Stimulated activated CD8-positive, alpha-beta memory T cell treated with anti-CD3 and anti-CD28 coated beads, Interleukin-4, amount 100 ng/mL, for 4 hours (primary cell): ENCODE measurements at places on chromosomes 2 and 18.

DNA sequence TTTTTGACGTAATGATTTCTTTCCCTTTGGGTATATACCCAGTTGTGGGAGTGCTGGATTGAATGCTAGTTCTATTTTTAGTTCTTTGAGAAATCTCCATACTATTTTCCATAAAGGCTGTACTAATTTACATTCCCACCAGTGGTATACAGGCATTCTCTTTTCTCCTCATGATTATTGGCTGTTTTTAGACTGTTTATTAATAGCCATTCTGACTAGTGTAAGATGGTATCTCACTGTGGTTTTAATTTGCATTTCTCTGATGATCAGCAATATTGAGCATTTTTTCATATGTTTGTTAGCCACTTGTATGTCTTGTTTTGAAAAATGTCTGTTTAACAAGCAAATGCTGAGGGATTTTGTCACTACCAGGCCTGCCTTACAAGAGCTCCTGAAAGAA lies 9.2 kb upstream of the CD28 start:
- DNase-seq, result no peak

DNA sequence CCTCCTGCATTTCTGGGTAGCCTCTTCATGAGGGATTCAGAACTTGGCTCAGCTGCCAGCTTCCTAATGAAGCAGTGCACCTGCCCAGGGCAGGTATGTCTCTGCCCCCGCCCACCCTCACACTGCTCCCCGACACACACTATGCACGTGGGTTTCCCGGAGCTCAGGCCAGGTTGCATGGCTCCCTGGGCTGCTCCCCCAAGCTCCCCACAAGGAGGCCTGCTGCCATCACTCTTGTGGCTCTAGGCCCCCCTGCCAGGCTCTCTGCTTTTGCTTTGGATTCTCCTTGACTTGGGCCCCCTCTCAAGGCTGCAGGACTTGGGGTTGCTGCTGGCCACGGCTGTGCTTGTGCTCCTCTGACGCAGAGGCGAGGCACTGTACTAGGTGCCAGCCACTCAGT lies 43.6 kb downstream of the ADD2 start:
- DNase-seq, result no peak

GRCh38 chr2:54574107-54574859 lies 118.2 kb downstream of the SPTBN1 start:
- no peak for DNase-seq

DNA sequence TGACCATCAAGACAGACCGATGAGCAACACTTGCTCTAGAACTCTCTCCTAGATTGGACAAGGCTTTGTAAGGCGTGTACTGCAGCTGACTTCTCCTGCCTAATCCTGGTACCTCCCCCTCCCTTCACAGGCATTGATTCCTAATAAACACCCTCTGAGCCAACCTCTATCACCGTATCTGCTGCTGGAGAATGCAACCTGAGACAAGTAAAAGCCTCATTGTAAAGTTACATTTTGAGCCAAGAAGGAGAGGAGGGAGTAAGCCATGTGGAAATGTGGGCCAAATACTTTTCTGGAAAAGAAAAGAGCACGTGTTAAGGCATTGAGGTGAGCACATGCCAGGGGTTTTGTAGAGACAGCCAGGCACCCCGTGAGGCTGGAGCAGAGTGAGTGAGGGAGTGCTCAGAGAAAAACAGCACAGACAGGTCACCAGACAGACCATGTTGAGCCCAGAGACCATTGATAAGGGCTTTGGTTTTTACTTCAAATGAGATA lies 2.6 kb upstream of the WDFY1 start:
- DNase-seq, result no peak

DNA sequence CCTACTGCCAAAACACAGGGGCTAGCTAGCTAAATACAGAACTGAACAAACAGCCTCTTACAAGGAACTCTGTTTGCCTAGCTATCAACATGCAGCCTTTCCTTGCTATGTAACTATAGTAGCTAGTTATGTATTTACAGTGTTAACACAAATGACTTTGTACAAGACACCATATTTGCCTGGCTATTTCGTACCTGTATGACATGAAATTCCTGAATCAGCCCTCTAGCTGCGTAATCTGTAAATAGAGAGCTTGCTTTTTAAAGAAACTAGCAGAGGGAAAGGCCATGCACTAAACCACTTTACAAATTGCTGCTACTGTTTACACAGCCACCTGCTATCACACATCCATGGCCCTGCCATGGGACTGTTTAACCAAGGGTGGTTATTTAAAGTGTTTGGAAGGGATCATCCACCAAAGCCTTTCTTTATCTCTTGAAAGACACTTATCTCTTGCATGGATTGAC lies 248.7 kb downstream of the TFCP2L1 start:
- no peak for DNase-seq

GRCh38 chr2:96870626-96871255 lies 861 bp upstream of the SEMA4C start:
- DNase-seq, result peak; percentile 50

GRCh38 chr2:29615183-29615582 lies 306.2 kb downstream of the ALK start:
- DNase-seq, result no peak

GRCh38 chr2:50649626-50650402 lies 382.1 kb downstream of the NRXN1 start:
- no peak for DNase-seq

DNA sequence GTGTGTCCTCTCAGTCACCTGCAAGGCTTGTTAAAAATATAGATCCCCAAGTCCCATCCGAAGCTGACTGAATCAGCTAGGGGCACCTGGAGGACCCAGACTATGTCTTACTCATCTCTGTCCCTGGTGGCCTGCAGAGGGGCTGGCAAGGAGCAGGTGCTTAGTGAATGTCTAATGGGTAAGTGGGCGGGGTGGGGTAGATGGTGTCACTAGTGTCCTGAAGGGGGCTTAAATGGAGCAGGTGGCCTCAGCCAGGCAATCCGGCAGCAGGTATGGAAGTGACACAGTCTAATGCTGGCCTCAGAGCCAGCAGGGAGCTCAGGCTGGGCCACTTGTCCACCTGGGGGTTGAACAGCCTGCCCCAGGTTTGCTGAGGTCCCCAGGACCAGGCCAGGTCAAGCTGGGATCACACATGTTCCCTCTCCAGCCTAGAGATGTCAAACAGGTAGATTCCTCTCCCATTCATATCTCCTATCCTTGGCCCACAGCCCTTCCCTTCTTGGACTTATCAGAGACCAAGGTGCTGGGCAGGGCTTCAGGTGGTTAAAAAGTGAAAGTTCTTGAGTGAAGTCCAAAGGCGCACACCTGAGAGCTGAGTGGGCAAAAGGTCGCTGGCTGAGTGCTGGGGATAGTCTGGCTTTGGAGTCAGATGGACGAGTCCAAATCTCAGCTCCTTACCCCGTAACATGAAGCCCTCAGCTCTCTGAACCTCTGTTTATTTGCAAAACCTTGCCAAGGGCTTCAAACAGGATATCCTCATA lies 1.7 kb downstream of the STEAP3 start:
- no peak for DNase-seq

DNA sequence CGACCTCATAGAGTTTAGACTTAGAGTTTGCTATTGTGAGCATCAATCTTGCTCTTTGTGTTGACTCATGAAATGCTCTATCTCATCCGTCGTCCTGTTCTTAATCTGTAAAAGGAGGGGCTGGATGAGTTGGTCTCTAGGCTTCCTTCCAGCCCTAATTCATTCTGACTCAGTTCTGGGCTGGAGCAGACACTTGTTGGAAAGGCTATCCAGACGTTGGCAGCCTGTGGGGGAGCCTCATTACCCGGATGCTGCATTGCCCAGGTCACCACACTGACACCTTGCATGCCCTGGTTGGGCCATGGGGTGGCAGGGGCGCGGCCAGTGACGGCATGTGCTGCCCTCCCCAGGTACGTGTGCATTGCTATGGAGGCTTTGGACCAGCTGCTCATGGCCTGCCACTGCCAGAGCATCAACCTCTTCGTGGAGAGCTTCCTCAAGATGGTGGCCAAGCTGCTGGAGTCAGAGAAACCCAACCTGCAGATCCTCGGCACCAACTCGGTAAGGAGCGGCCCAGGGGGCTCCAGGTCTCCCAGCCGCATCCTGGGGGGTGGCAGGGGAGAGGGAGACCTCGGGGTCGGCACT lies 61.5 kb downstream of the EFR3B start:
- DNase-seq, result no peak

GRCh38 chr18:22290004-22290403 lies 120.6 kb downstream of the GATA6 start:
- no peak for DNase-seq

- DNase-seq, result no peak
Observed at GRCh38 chr18:9685615-9685890, 22.5 kb upstream of the RAB31 start.

- no peak for DNase-seq
Observed at GRCh38 chr2:109519513-109519912, 94.3 kb downstream of the SEPTIN10 start.

DNA sequence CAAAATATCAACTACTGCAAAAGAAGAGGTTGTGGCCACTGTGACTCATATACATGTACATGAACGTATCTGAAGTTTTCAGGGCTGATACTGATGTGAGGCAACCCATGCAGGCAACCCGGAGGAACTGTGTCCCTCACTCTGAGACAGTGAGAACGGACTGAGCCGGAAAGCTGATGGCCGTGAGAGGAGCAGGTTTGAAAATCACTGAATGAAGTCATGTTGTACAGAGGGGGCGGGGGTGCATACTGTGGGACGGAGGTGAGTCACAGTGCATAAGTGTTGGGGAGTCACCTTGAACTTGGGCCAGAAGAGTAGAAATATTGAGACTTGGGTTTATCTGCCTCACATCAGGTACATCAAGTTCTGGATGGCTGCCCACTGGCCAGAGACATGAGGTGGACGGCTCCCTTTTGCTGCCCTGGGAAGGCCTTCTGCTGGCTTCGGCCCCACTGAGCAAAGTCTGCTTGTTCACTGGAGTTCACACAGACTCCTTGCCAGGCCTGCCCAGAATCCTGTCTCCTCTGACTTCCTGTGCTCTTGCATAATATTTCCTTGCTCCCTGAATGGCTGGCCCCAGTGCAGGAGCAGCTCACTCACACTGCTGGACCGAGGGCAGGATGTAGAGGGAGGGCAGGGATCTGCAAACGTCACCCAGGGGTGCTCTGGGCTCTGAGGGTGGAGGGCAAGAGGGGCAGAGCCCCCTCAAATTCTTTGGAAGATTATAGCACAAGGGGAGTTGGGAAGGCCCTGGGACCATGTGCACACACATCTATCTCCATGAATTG lies 18.1 kb downstream of the EPAS1 start:
- no peak for DNase-seq

GRCh38 chr18:6055711-6056110 lies 160.4 kb upstream of the TMEM200C start:
- DNase-seq, result no peak

GRCh38 chr2:234341306-234341985 lies 155.4 kb downstream of the ARL4C start:
- DNase-seq, result no peak

GRCh38 chr18:3966246-3966641 lies 488.9 kb downstream of the DLGAP1 start:
- no peak for DNase-seq

- DNase-seq, result no peak
Observed at GRCh38 chr2:23940718-23941620, 706 bp downstream of the UBXN2A start.

- DNase-seq, result no peak
Observed at GRCh38 chr18:70523792-70524182, 234.9 kb downstream of the SOCS6 start.

DNA sequence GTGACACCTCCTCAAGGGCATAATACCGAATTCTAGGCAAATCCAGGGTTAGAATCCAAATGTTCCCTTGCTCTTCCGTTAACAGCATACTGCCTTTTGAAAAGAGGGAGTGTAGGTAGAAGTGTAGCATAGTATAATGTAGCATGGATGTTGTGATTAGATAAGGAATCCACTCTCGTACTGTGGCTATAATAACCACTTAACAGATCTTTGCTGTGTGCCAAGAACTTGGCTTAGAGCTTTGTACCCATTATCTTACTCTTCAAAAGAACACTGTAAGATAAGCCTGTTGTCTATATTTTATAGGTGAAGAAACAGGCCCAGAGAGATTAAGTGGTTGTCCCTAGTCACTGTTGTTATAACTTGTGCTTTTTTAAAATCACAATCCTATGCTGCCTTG lies 24.2 kb downstream of the WDR75 start:
- no peak for DNase-seq

GRCh38 chr18:80033181-80034067 lies 810 bp upstream of the RBFA start:
- peak; percentile 78 for DNase-seq

- DNase-seq, result no peak
Observed at GRCh38 chr2:100820273-100820522, 259 bp downstream of the NPAS2 start.

GRCh38 chr2:60586081-60586480 lies 32.6 kb upstream of the BCL11A start:
- no peak for DNase-seq

DNA sequence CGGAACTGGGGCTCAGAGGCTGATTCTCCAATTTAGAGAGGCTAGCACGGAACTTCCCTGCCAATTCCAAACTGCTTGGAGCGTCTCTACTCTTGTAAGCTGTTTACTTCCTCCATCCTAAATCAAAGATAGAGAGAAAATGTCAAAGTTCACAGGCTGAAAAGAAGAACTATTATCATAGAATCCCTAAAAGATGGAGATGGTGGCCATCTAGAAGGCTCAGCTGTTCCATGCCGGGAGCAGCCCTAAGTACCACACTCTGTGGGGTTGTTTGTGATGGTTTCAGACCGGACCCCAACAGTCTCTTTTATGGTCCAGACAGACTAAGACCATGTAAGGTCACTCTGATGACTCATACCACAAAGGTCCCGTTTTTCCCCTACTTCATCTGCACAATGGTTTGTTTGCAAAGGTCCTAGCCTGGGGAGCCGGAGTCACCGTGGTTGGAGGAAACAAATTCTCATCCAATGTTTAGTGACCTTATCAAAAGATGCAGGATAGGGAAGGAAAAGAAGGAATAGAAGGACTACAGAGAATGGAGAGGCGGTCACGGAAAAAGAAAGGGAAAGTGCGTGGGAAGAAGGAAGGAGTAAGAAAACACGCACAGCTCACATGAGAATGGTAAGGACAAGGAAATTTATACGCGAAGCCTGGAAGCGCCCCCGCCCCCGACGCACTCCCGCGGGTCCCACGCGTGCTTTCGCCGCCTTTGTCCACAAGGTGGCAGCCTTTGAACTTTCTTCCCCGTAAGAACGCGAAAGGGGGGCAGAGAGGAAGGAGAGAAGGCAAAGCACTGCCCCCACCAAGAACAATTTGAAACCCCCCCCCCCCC lies 453 bp upstream of the ANTXR1 start:
- DNase-seq, result no peak

DNA sequence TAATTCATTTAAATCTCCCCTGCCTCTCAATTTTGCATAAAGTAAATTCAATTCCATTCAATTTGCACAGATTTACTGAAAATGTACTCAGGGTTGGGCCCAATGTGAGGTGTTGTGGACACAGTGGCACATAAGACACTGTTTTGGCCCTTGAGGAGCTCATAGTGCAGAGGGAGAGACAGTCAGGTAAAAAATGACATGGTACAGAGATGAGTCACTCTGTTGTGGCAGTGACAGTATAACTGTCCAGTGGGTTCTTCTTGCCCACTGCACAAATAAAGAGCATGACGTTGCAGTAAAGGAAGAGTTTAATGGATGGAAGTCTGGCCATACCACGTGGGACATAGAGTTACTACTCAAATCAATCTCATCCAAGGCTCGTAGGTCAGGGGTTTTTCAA lies 400.3 kb upstream of the TRIB2 start:
- no peak for DNase-seq

GRCh38 chr2:142863485-142863961 lies 13.9 kb upstream of the KYNU start:
- no peak for DNase-seq

- DNase-seq, result no peak
Observed at GRCh38 chr2:45452866-45453265, 158.2 kb downstream of the SRBD1 start.

- DNase-seq, result no peak
Observed at GRCh38 chr2:3094999-3095958, 282.3 kb downstream of the EIPR1 start.

GRCh38 chr2:165219481-165219880 lies 15.6 kb upstream of the SCN3A start:
- DNase-seq, result no peak
